Retina (tissue), 1 donor: ENCODE measurements at places on chromosomes 13 and 19.

GRCh38 chr19:1445932-1446712 is 3.8 kb upstream of the APC2 start:
- DNase-seq = peak; percentile 90

- peak; percentile 25 for DNase-seq
These were observed 86.1 kb downstream of the KLF12 start for GRCh38 chr13:74047931-74048600.

DNA sequence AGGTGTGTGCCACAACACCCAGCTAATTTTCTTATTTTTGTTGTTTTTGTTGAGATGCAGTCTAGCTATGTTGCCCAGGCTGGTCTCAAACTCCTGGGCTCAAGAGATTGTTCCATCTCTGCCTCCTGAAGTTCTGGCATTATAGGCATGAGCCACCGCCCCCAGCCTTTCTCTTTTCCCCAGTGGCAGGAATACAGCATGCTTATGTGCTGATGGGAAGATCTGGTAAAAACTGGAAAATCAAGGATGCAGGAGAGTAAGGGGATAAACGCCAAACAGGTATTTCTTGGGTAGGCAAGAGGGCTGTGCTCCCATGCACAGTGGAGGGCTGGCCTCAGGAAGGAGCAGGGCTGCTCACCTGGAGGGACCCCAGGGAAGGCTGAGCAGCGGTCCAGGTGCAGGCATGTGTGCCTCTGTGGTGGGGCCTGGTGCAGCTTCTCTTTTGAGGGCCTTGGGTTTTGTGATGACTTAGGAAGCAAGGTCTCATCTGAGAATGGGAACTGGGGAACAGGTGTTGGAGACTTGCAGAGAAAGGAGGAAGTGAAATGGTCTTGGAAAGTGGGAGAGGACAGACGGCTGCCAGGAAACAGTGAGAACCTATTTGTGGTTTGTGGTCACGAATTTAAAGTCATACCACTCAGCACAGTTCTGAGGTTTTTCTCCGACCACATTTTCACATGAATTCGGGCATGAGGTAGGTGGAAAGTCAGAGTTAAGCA is 106.5 kb downstream of the TEX26 start:
- no peak for DNase-seq

GRCh38 chr13:98471934-98472333 is 105.0 kb downstream of the STK24 start:
- DNase-seq = no peak

- DNase-seq = no peak
These were observed 7.3 kb upstream of the RAP2A start for GRCh38 chr13:97426695-97427094.
